ENCODE measurements at places on chromosomes 12 and 14.

GRCh38 chr12:64387197-64387816, 3.3 kb downstream of the C12orf56 start:
- DNase-seq: no peak

DNA sequence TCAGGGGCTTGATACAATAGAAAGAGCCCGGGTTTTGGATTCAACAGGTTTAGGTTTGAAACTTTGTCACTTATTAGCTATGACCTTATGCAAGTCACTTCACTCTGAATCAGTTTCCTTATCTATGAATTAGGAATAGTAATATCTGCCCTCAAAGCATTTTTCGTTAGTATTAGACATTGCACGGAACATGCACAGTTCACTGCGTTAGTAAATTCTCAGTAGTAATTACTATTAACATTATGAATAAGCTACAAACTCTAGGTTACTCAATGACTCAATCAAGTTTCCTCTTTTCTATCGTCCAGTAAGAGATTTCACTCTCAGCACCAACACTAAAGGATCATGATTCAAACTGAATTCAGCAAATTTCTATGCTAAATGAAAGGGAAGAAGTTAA, 150.3 kb downstream of the CEP83 start:
- no peak for DNase-seq

DNA sequence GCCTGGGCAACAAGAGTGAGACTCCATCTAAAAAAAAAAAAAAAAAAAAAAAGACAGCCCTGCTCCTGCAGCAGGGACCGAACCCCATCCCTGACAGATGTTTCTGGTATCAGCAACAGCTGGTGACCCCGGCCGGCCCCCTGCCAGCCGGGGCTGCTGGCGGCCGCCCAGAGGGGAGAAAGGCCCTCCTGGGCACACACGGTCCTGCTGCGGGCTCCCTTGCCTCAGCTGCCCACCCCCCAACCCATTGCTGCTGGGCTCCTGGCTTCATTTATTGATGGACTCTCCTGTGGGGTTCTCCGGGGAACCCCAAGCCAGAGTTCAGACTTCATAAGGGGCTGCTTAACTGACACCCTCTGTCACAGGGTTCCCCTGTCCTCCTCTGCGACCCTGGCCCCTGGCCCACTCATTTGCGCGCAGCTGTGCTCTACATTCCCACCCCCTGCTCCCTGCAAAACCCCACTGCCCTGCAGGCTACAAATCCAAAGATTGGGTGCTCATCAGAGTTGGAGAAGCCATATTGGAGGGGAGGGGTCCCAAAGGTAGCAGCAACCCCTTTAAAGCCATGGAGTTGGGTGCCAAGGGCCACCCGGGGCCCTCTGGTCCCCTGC, 103.6 kb upstream of the RTL1 start:
- no peak for DNase-seq

- DNase-seq: no peak
Measured at GRCh38 chr12:98752726-98753125, 107.6 kb downstream of the APAF1 start.

- DNase-seq: no peak
Measured at GRCh38 chr12:62865937-62866336, 69.0 kb downstream of the PPM1H start.

DNA sequence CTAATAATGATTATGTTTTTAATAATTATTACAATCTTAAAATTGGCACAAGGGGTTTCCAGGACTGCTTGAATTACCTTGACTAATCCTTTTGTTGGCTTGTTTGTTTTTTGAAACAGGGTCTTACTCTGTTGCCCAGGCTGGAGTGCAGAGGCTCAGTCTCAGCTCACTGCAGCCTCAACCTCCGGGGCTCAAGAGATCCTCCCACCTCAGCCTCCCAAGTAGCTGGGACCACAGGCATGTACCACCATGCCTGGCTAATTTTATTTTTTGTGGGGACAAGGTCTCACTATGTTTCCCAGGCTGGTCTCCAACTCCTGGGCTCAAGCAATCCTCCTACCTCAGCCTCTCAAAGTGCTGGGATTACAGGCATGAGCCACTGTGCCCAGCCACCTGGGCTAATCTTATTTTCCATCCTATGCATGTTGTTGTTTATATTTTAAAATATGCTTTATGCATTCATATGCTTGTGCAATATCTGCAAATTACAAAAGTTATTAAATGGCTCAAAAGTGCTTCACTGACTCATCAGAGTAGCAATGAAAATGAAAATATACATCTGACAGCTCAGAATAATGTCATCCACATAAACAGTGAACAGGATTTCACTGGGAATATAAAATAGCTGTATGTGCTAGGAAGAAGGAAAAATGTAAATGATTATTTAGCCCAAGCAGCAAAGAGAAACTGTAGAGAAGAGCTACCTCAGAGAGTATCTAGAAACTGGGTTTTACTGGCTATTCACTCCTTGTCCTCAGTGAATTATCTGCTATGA, 24.8 kb upstream of the PLEKHG6 start:
- DNase-seq: no peak

- no peak for DNase-seq
Measured at GRCh38 chr12:71555191-71555590, 108.5 kb downstream of the ZFC3H1 start.

DNA sequence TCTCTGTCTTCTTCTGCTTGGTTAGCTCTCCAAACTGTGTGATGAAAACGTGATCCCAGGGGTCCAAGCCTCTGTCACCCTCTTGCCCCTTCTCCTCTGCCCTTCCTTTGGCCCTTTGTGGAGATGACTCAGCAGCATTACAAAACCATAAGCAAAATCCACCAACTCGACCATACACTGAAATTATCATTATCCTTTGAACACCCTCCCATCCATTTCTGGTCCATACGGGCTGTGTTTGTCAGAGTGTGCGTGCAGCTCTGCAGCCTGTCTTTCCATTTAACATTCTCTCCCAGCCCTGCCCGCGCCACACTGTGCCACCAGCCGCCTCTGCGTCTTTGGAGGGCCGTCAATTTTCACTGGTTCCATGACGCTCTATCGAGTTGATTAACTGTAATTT, 69.2 kb downstream of the SLC25A47 start:
- DNase-seq: no peak

DNA sequence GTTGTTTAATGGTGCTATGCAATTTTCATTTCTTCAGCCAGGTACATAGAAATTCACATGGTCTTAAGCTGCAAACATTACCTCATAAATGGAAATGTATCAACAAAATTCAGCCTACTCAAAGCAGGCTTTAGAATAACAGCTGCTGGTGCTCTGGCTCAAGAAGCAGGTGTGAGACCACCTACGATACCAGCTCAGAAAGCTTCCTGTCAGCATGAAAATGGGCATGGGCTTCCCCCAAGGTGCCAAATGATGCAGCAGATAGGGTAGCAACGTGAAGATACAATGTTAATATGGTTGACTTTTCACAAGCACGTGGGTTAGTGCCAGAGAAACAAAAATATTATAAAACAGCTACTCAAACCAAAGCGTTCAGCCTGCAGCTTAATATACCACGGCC, 343.4 kb upstream of the PRICKLE1 start:
- DNase-seq: no peak

- DNase-seq: no peak
Measured at GRCh38 chr12:6791931-6792520, 2.7 kb downstream of the CD4 start.

DNA sequence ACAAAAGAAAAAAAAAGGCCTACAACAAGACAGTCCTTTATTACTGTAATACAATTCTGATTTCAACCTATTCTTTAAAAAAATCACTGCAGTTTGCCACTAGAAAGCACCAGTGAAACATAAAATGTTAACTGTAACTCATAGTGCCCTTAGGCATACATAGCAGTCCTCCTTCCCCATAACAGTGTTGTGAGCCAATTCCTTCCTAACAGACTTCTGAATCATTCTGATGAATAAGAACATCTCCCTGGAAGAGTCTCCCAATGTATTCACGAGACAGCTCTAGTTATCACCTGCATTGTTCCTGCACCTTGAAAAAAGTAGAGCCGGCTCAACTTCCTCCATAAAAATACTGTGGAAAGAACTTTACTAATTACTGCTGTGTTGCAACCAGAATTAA, 213.6 kb upstream of the FSCB start:
- DNase-seq: no peak

- DNase-seq: no peak
Measured at GRCh38 chr12:58416236-58416635, 474.9 kb downstream of the ATP23 start.

- DNase-seq: no peak
Measured at GRCh38 chr12:38776647-38777046, 128.7 kb downstream of the CPNE8 start.

DNA sequence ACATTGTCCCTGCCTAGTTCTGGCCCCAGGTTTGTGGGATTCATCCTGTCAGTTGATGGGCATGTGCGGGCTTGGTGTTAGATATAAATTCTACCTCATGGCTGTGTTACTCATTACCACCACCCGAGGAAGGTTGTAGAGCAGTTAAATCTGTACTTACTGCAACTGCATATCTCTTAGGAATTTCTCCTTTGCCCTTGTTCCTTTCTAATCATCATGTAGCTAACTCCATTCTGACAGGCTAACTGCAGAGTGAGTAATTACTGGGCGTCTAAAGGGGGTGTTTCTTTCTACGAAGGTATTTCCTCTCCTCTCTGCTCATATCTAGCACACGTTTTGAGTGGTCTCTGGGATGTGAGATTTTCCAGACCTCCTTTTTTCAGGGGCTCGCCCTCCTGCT, 1076.7 kb downstream of the TMTC2 start:
- no peak for DNase-seq

DNA sequence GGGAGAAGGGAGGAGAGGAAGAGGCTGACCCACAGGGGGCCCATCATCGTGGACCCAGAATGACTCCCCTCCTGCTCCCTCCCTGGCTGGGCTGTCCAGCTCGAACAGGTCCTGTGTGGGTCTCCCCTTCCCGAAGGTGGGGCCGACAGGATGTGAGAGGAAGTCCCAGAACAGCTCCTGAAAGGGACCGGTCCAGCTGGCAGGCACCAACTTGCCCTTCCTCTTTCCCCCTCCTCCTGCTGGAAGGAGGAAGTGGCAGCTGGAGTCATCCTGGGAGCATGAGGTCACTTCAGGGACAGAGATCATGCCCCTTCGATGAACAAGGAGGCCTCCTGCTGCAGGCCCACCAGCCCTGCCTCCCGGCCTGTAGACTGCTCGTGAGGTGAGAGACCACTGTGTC, 35.0 kb upstream of the BEGAIN start:
- peak; percentile 64 for DNase-seq

Measured in upper lobe of right lung (tissue), 1 donor.